CD14-positive monocyte (primary cell): ENCODE measurements at places on chromosomes 6 and 20. TPM values are rescaled to one million over a fixed set of nuclear protein-coding genes. Genes with fewer than 3 reads are reported as not detected.

The MAS1 gene
- not detected for polyA plus RNA-seq

The ZNF334 gene
- polyA plus RNA-seq = not detected

The SEL1L2 gene
- 0.45 TPM in 1 of 2 replicates, not detected in the other for polyA plus RNA-seq

The UBE2C gene
- 0.58 TPM for polyA plus RNA-seq

The SIGLEC1 gene
- 2.5 TPM for polyA plus RNA-seq

The HLA-DPB1 gene
- polyA plus RNA-seq = 676 and 981 TPM in 2 replicates

The PKIB gene
- polyA plus RNA-seq = 2.0 TPM
